Stimulated activated naive CD8-positive, alpha-beta T cell treated with anti-CD3 and anti-CD28 coated beads, Interleukin-15, Interleukin-2, amounts not matched to agents 100 U/mL and 50 U/mL, for 24 hours (primary cell): ENCODE measurements at places on chromosomes 4 and X.
A peak's percentile ranks its signal among the peaks of the same experiment; 100 is the strongest.

- DNase-seq = no peak
Measured at GRCh38 chr4:33071535-33071934, 2351.4 kb downstream of the PCDH7 start.

- peak; percentile 19 for DNase-seq
Measured at GRCh38 chr4:13537011-13537831, 7.1 kb downstream of the NKX3-2 start.

DNA sequence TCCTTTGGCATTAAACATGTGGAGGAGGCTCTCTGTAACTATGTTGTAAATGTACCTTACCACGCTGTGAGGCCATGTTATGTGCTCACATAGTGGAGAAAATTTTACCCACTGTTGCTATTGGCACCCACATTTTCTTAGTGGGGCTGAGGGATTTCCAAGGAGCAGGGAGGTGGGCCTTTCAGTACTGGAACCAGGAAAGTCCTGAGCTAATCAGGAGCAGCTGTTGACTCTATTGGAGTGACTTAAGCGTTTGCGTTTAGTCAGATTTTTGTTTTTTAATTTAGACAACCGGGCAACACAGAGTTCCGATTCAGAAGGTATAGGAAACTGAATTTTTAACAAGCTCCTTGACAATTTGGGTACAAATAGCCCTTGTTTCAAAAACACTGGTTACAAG, 30.7 kb upstream of the WDR17 start:
- DNase-seq = no peak

DNA sequence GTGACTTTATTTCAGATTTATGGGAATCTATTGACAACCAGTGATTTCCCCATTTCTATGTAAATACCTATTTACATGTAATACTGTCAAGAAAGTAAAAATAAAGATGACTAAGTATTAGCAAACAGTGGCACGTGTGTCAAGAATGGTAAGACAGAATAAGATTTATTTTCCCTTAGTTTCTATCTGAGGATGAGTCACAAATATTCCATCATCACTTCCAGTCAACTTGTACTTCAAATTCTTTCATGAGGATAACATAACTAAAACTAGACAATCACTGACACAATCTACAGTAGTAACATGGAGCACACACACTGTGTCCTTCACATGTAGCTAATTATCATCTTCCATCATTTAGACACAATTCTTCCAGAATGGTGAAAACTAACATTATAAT, 625.3 kb upstream of the PCDH7 start:
- no peak for DNase-seq

DNA sequence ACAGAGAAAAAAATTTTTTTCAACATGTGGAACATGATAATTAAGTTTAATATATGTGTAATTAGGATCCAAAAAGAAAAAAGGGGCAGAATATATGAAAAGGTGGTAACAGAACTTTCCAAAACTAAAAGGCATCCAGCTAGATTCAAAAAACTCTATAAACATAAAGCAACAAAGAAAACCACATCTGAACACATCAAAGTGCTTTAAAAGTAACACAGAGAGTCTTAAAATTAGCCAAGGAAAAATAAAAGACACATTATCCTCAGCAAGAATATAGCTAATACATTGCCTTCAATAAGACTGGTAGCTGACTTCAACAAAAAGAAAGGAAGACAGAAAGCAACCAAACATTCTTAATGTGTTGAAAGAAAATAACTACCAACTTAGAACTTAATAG, 8.2 kb downstream of the CLOCK start:
- no peak for DNase-seq

DNA sequence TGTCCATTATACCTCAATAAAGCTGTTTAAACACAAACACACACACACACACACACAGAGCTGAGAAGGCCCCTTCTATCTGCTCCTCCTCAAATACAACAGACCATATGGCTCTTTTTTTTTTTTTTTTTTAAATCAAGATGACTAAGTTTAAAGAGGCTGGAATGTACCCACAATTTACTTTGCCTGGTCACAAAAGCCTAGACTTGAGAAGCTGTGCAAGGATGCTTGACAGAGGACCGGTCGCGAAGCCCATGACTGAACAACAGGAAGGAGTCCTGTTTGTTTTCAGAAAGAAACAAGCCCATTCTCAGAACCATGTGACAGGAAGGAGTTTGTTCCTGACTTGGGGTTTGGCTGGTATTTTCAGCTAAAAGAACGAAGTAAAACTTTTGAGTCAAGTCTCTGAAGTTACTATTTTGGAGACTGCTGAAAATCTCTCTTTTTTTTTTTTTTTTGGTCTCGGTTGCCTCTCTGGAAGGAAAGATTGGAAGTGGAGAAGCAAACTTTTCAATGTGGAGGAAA, 650.9 kb upstream of the TENM3 start:
- DNase-seq = no peak

DNA sequence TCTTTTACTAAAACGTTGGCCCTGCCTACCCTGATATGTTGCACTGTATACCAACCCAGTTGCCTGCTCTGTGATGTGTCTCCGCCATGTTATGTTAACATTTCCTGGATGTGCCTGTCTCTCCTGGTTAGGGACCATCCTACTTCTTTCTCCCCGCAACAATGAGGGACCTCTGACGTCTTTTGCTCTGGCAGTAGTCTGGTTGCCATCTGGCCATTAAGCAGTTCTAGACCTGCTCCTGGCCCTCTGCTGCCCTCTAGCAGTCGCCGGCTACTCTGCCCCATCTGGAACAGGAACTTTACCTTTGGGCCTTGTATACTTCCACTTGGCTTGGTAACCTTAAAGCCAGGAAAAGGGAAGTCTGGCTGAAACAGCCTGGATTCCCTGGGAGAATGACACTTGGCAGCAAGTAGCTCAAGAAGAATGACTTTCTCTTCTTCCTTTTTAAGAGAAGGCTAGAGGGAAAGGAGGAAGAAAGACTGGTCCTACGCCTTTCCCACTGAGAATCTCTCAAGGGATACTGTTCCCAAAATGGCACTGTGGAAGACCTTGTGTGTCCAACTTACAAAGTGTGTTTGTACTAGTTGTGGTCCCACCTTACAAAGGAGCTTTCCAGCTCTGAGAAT, 63.5 kb downstream of the GPC3 start:
- DNase-seq = peak; percentile 39

DNA sequence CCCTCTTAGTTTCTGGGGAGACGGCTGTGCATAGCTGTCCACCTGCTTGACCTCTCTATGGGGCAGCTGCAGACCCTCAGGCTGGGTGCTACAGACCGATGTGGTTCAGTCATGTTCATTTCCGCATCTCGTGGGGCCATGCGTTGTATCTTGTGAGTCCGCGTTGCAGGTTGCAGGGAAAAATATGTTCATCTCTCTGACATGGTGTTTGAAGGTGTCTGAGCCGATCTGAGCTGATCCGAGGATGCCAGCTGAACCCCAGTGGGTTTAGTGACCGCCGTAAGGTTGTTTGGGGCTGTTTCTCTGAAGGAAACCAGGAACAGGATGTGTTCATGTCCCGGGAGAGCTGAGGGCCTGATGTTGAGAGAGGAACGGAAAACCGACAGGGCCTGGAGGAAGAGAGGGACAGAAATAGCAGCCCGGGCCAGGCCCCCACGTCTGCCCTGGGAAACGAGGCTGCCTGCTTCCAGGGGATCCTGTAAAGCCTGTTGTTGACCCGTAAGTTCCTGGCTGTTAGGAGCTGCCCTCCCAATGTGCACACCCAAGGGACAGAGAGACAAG, 9.8 kb upstream of the P2RY8 start:
- DNase-seq = peak; percentile 4

- peak; percentile 2 for DNase-seq
Measured at GRCh38 chr4:1194010-1194900, 21.9 kb upstream of the SPON2 start.

GRCh38 chr4:161990721-161991120, 173.1 kb downstream of the FSTL5 start:
- no peak for DNase-seq

DNA sequence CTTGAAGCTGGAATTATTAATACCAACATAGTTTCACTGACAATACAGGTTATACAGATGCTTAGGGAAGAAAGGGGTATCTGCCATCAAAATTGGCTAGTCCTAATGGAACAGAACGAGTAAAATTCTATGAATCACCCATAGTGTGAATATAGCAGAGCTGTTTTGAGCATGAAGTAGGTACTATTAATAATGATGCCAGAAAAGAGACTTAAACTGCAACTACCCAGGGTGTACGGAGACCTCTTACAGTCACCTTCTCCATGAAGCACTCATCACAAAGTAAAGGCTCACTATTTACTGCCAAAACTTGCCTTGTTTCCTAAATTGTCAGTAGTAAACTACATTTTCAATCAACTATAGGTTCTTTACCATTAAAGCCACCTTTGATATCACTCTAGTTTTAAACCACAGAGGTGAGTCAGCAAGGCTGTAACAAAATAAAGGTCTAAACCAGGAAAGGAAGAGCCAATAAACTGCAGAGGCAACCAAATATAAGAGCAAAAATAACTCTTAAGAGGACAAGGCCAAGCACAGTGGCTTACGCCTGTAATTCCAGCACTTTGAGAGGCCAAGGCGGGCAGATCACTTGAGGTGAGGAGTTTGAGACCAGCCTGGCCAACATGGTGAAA, 114.4 kb downstream of the FRYL start:
- DNase-seq = no peak

- DNase-seq = no peak
Measured at GRCh38 chr4:153223427-153223801, 19.2 kb downstream of the TRIM2 start.
